ENCODE measurements at places on chromosomes 7 and 10.

GRCh38 chr10:68876246-68877138, 24.6 kb upstream of the DDX50 start:
- no peak for DNase-seq

DNA sequence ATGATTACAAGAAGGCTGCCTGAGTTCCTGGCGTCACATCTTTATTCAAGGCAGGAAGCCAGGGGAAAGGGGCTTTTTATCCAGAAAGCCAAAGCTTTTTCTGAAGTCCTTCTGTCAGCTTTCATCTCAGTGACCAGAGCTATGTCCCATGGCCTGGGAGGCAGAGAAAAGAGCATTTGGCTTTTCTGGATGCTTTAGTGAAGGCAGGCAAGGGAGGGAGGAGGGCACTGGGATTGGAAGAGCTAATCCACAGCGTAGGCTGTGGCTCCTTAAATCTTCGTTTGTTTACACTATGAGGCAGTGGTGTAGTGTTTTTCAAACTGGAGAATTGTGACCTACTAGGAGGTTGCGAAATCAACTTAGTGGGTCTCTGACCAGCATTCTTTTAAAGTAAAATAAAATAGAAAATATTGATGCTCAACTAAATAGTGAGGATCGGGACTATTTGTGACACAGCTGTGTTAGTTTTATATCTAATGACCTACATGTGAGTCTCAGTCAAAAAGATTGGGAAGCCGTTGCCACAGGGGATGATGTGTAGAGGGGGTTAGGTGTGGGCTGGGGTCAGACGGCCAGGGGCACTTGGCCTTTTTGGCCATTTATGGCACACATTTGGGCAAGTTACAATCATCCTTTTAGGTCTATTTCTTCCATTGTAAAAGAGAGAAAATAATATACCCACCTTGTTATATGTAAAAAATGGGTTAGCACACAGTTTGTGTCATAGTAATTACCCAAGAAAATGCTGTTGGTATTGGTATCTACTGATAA, 14.1 kb downstream of the CRYGN start:
- DNase-seq, result no peak

- DNase-seq, result no peak
Measured at GRCh38 chr7:110372685-110373084, 718.2 kb upstream of the LRRN3 start.

GRCh38 chr7:74027683-74028320, at the start of gene ELN:
ELN (plus strand) TSS chr7:74028173; CDS start chr7:74028188, 15 bp downstream.
- no peak for DNase-seq

- DNase-seq, result no peak
Measured at GRCh38 chr7:39978230-39978934, 28.3 kb downstream of the CDK13 start.

- DNase-seq, result no peak
Measured at GRCh38 chr10:75465450-75465827, 34.0 kb downstream of the LRMDA start.

- no peak for DNase-seq
Measured at GRCh38 chr10:72948762-72949161, 5.8 kb downstream of the PLA2G12B start.

GRCh38 chr7:38863601-38864291, 45.2 kb downstream of the VPS41 start:
- DNase-seq, result no peak

- DNase-seq, result no peak
Measured at GRCh38 chr10:90167174-90168064, 466.0 kb downstream of the KIF20B start.

DNA sequence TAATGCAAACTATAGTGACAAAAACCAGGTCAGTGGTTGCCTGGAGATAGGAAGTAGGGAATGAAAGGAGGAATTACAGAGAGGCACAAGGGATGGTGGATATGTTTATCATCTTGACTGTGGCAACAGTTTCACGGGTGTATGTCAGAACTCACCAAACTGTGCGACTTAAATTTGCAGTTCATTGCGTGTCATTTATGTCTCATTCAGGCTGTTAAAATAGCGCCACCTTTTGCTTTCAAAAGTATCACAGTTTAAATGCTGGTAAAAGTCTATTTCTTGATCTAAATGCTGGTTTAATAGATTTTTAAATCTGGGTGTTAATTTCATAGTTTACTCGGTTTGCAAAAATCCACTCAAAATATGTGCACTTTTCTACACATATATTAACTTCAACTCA, 51.0 kb downstream of the PTTG1IP2 start:
- DNase-seq, result no peak

DNA sequence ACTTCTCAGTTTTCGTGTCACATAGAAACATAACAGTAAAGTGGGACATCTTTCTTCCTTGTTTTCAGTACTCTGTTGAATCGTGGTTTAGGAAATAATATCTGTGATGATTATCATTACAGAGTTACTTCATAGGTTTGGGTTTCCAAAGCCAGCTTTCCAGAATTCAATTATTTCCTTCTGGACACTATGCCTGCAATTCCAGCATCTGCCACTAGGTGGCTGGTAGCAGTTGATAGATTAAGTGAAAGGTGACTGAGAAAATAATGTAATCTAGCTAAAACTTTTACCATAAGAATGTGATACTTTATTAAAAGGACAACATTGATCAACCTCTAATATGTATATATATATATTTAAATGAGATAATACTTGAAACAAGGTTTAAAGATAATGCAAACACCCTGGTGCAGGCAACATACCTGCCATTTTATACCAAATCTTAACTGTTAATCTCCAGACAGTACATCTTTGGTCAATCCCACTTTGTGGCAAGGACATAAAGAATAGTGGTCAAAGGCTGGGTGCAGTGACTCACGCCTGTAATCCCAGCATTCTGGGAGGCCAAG, 102.6 kb downstream of the SH3PXD2A start:
- DNase-seq, result no peak

- DNase-seq, result peak; percentile 87
Measured at GRCh38 chr7:8724080-8724718, 290.8 kb downstream of the NXPH1 start.

DNA sequence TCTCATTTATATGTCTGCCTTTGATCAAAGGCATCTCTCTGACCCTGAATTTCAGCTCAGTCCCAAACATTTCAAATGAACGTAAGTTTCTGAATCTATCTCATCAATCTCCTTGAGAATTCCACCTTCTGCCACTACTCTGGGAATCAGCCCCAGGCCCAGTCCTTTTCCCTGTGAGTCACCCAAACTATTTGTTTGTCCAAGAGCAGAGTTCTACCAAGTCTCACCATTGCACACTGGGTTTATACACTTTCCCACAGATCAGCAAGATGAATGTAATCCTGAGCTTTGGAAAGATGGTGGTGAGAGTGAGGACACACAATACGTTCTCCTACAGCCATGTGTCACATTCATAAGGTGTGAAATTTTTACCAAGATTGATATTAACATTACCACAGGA, 251.3 kb upstream of the VWC2 start:
- no peak for DNase-seq

DNA sequence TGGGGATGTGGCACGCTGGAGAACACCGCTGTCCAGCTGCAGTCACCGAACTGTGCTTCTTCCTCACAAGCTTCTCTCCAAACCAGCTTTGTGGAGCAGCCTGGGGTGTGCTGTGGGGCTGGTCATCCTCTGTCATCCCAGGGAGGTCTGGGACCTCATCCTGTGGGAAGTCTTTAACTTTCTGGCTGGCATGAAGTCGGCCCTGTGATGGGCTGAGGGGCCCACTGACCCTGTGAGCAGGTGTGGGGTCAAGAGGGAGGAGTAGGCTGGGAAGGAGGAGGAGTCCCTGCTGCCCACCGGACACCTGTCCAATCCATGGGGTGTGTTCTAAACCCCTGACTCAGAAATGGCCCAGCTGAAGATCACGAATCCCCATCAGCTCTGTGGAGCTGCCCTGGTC, 136.2 kb upstream of the SHH start:
- DNase-seq, result no peak

DNA sequence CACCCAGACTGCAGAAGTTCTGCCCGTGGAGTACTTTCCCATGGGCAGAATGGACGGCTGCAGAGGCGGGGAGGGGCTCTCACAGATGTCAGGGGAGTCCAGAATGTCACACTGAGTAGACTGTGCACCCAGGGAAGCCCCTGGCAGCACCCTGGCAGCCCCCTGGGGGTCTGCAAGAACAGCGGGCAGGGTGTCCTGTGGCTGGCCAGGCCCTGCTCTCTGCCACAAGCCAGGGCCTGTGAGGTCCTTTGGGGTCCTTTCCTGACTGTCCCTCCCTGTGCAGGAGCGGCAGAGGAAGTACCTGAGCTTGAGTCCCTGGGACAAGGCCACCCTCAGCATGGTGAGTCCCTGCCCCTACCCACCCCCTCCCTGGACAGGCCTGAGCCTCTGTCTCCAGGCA, 6.1 kb upstream of the SH2B2 start:
- DNase-seq, result no peak

- DNase-seq, result no peak
Measured at GRCh38 chr7:142882338-142882678, 3.2 kb downstream of the TRPV6 start.

DNA sequence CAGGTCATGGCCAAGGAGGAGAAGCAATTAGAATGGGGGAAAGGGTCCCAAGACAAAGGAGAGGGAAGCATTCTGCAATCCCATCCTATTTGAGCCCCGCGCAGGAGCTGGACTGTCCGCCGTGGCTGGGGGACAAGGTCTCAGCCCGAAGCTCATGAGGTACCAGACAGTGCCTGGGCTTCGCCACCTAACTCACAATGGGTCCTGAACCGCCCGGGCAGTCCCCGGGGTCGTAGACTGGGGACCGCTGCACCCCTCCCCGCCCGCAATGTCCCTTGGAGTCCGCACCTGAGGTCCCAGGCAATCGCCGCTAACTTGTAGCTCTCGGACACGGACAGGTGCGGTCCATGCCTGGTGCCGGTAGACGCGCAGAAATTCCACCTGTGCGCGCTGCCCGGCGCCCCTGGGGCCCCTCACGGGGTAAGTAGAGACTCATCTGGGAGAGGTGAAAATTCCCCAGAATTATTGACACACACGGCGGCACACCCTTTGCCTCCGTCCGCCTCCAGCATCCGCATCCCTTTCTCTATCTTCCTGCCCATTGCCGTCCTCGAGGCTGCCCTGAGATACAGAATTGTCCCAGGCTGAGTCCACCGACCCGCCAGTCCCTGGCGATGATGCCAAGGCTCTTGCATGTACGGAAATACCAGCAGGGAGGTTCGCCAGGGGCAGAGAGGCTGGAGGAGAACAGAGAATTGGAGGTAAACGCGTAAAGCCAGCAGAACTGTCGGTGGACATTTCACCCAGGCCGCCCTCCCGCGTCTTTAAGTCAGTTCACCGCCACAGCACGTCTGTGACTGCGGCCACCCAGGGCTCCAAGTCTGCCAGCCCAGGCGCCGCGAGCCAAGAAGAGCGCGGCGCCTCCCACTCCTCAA, 1.8 kb downstream of the CHRM2 start:
- DNase-seq, result no peak

- peak; percentile 28 for DNase-seq
Measured at GRCh38 chr7:55524558-55525310, 47.6 kb downstream of the VOPP1 start.

- no peak for DNase-seq
Measured at GRCh38 chr7:24936121-24936824, 43.7 kb downstream of the OSBPL3 start.

DNA sequence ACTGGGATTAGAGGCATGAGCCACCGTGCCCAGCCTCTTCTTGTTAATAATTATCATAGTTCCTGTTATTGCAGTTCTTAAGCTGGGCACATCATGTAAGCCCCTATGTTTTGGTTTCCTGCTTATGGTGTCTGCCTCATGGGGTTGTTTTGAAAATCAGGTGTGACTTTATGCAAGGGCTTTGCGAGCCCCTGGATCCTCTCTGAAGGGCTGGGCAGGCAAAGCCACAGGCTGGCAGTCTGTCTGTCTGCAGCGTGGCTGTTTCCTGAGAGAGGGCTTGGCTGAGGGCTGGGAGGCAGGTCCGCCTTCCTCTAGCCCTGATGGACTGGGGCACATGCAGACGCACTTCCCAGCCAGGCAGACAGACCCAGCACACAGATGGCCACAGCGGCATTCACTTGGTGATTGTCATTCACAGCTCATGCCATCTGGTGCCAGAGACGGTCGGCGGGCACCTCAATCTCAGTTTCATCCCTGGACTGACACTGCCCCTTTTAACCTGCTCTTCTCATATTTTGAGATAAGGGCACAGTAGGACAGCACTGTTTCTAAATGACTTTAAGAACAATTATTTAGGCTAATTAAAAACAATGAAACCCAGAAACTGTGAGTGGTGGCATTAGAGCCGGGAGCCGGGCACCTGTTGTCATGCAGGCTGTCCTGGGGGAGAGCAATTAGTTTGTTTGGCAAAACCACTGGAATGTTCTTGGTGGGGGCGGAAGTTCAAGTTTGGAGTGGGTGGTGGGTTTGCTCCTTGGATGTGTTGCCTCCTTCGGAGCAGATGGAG, 35.5 kb downstream of the RBM20 start:
- DNase-seq, result no peak

- DNase-seq, result no peak
Measured at GRCh38 chr7:44318332-44318731, 7.1 kb downstream of the CAMK2B start.

- DNase-seq, result no peak
Measured at GRCh38 chr10:74255214-74255613, 104.2 kb downstream of the ADK start.

- no peak for DNase-seq
Measured at GRCh38 chr10:114600057-114600456, 58.0 kb downstream of the ABLIM1 start.

DNA sequence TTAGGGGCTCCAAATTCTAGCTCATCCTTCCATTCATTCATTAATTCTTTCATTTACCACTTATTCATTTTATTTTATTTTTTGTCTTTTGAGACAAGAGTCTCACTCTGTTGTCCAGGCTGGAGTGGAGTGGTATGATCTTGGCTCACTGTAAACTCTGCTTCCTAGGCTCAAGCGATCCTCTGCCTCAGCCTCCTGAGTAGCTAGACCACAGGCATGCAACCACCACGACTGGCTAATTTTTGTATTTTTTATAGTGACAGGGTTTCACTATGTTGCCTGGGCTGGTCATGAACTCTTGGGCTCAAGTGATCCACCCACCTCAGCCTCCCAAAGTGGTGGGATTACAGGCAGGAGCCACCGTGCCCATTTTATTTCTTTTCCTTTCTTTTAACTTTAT, 31.6 kb downstream of the FGF8 start:
- no peak for DNase-seq

GRCh38 chr7:18202315-18203045, 174.8 kb upstream of the PRPS1L1 start:
- no peak for DNase-seq

DNA sequence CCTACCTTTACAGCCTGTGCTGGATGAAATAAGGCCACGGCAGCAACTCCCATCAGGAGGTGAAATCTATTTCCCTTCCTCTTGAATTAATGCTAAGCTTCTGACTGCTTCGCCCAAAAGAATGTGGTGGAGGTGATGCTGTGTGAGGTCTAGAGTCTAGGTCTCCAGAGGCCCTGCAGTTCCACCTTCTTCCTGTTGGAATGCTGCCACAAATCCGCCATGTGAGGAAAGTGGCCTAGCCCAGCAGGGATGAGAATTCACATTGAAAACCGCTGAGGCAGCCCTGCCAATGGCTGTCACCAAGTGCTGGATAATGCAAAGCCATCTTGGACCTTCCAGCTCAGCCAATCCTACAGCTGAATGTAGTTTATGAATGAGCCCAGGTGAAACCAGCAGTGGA, 28.0 kb downstream of the RHOBTB1 start:
- DNase-seq, result no peak

Data from adrenal gland (tissue), 19 donors.